HFF-Myc (cell line): ENCODE measurements at places on chromosomes 1 and 21.

GRCh38 chr1:80349218-80349617 is 1342.7 kb upstream of the ADGRL4 start:
- DNase-seq, result no peak

GRCh38 chr1:229661897-229662296 is 35.9 kb downstream of the URB2 start:
- DNase-seq, result no peak

- peak; percentile 97 for DNase-seq
Measured at GRCh38 chr1:192559115-192560006, 16.2 kb upstream of the RGS1 start.

- DNase-seq, result no peak
Measured at GRCh38 chr1:28329395-28330153, 734 bp downstream of the MED18 start.

- no peak for DNase-seq
Measured at GRCh38 chr1:162406811-162407210, 5.1 kb downstream of the SH2D1B start.

- no peak for DNase-seq
Measured at GRCh38 chr1:42848823-42849537, 2.6 kb downstream of the ZNF691 start.

DNA sequence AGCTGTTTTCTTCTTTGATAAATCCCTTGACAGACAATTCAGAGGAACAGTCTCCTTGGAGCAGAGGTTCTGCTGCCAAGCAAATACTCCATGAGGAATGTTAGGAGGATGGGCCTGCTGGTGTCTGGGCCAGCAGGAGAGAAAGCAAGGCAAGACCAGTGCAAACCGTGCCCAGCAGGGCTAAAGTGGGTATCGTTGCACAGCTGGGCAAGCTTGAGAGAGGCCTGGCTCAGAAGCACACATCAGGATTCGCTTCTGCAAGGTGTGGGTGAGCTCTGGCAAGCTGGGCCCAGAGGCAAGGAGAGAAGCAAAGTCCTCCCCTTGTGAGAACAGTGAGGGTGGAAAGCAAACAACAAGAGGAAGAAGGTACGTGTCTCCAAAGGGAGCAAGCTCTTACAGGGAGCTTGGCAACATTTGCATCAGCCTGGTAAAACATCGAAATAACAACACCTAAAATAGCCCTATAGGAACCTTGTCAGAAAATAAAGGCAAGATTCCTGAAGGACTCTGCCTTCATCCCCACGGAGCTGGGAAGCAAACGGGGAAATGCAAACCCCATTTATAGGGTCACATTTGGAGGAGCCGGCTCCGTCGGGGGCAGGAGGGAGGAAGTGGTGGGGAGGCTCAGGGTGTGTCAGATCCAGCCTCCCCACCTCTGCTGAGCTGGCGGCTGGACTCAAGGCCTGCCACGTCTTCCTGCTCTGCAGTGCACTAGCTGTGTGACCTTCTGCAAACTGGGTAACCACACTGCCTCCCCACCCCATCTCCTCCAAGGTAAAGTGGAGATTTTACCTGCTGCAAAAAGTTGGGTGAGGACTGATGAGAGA is 62.3 kb upstream of the HIVEP3 start:
- no peak for DNase-seq

- no peak for DNase-seq
Measured at GRCh38 chr1:150555198-150555970, 6.2 kb downstream of the ADAMTSL4 start.

GRCh38 chr1:54611621-54612020 is 11.7 kb downstream of the FAM151A start:
- DNase-seq, result no peak

- DNase-seq, result no peak
Measured at GRCh38 chr1:61461406-61462384, 263.2 kb downstream of the TM2D1 start.

DNA sequence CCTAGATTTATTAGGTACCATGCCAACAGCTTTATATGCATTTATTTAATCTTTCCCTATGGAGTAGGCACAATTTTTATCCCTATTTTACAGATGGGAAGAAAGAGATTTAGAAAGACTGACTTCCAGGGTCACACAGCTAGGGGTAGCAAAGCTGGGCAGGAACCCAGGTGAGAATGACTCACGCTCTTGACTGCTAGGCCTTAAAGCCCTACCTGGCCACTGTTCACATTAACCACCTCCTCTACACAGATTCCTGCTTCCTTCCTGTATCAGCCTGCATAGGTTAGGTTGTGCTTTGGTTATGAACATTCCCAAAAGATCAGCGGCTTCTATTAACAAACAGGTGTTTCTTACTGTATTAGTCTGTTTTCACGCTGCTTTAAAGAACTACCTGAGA is 53.2 kb downstream of the DNAJC6 start:
- no peak for DNase-seq

DNA sequence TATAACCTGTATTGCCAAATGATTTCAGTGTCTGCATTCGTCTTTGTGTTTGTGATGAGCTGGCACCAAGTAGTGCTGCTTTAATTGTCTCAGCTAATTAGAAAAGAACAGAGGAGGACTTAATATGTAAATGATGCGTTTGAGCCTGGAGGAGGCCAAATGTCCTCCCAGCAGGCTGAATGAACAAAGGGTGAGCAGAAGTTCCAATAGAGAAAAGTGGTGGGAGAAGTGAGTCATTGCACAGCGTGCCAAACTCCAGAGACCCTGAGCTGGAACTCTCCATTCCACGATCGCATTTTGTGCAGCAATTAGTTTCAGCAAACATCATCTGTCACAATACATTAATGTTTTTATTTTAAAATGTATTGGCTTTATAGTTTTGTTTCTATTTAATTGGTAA is 17.9 kb downstream of the ETV3L start:
- no peak for DNase-seq

GRCh38 chr21:44748621-44749020 is 37.2 kb upstream of the TSPEAR start:
- DNase-seq, result no peak

DNA sequence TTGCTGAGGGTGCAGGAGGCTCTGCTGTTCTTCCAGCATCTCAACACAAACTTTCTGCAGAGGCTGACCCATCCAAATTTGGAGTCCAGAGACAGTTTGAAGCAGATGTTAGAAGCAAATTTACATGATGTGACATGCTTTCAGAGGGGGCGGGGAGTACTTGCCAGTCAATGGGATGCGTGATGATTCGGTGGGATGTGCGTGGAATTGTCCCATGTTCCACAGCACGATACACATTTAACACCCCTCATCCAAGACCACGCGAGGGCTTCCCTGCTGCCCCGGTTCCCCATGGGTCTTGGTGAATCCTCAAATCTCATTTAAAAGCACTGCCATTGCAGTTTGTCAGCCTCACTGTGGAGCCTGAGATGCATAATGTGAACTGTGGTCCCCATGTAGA is 78.6 kb upstream of the TLR5 start:
- no peak for DNase-seq

DNA sequence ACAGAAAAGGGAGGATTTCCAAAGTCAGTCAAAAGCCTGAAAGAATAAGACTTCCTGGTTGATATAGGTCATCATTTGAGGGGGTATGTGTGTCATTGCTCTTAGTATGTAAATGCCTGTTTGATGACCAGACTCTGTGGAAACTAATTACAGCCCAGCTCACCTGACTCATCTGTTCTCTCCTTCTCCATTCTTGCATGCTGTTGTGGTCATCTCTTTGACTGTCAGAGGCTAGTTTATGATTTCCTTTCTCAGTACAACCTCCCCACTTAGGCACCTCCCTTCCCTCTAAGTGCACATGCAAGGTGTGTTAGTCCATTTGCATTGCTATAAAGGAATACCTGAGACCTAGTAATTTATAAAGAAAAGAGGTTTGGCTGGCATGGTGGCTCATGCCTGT is 2.4 kb upstream of the C1orf116 start:
- DNase-seq, result no peak

DNA sequence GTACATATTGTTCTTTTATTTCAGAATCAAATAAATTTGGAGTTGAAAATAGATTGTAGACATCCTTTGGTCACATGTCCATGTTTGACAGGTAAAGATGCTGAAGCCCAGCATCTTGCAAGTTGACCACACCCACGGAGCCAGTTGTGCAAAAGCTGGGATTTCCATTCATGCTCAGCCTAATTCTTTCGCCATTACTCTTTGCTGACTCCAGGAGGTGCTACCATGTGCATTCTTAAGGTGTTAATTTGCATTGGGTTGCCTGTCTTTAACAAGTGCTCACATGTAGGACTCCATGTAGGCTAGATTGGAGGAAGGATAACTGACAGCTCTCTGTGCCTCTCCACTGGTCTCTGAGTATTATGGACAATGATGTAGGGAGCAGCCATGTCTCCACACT is 660.7 kb downstream of the LMO4 start:
- no peak for DNase-seq

GRCh38 chr1:162716123-162716522 is 74.4 kb upstream of the HSD17B7 start:
- DNase-seq, result no peak

DNA sequence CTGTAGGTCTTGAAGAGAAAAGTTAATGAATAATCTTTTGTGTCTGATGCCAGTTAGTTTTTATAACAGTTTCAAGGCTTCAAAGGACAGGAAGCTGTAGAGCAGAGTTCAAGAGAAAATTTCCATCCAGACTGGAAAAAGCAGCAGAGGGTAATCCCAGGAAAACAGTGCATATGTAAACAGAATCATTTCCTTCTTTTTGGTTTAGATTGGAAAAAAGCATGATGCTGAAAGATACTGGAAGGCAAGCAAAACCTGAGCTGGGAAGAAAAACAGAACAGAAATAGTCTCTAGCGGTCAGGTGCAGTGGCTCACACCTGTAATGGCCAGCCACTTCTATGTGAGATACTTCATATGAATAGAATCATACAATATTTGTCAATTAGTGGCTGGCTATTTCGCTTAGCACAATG is 71.9 kb downstream of the ZSWIM5 start:
- DNase-seq, result no peak

GRCh38 chr21:43902441-43902840 is 37.4 kb downstream of the AGPAT3 start:
- DNase-seq, result peak; percentile 17

DNA sequence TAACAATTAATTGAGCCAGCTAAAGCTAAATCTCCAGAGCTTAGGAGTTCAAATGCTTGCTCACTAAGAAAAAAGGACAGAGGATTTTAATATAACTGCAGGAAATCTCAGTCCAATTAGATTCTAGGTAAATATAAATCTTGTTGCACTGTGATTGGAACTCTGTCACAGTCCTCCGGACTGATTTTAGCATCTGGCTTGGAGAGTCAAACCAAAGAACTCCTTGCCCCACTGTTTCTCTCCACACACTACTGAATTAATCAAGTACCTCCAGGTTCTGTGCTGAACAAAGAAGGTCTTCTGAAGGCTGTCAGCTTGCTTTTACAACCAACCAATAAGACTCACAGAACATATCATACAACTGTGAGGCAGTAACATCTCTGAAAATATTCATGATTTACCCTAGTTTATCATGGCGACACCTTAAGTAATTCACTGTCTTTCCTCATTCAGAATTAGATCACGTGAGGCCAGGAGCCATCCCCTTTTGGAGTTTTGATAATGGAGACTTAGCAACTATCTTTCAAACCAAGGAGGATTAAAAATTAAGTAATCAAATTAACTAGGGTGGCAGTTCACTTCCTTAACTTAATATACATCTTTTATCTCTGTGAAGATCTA is 176.0 kb downstream of the RERE start:
- no peak for DNase-seq

GRCh38 chr1:59007820-59008598 is 224.2 kb upstream of the JUN start:
- no peak for DNase-seq

- no peak for DNase-seq
Measured at GRCh38 chr1:232274236-232274855, 355.6 kb downstream of the SIPA1L2 start.

GRCh38 chr1:239337799-239338430 is 48.5 kb upstream of the CHRM3 start:
- DNase-seq, result no peak

GRCh38 chr1:40777224-40777970 is 6.2 kb upstream of the KCNQ4 start:
- no peak for DNase-seq

DNA sequence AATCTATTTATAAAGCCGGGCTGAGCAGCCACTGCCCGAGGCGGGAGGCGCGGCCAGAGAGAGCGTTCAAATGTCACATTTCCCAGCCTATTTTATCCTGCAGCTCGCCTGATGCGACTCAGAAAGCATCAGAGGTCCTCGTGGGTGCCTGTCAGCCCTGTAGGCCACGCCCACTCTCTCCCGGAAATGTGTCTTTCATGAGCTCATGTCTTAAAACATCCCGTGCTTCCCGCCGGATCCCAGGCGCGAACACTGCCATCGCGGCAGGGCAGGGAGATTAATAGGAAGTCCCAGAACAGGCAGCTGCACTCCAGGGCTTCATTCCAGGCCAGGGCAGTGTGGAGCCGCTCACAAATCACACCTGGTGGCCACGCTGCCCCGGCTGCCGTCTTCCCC is 117.5 kb downstream of the PRDM16 start:
- no peak for DNase-seq

- no peak for DNase-seq
Measured at GRCh38 chr1:59699227-59699847, 115.4 kb upstream of the HOOK1 start.

DNA sequence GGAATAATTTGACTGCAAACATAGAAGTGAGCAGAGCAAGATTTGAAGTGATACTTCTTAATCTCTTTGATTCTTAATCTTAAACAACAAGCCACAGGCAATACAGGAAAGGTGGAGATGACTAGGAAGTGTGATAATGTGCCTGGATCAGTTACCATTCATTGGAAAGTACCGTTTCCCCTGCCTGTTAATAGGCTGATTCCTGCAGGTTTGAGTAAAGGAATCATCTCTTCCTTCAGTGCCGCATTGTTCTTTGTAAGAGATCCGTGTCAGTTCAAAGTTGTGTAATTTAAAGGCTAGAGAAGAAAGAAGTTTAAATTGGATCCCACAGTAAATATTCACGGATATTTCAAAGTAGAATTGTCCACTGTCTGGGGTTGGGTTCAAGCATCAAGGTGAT is 43.5 kb upstream of the BCL10 start:
- no peak for DNase-seq

- DNase-seq, result no peak
Measured at GRCh38 chr1:22775478-22775877, 64.8 kb downstream of the EPHB2 start.

- no peak for DNase-seq
Measured at GRCh38 chr21:45087022-45087823, 12.8 kb downstream of the ADARB1 start.

DNA sequence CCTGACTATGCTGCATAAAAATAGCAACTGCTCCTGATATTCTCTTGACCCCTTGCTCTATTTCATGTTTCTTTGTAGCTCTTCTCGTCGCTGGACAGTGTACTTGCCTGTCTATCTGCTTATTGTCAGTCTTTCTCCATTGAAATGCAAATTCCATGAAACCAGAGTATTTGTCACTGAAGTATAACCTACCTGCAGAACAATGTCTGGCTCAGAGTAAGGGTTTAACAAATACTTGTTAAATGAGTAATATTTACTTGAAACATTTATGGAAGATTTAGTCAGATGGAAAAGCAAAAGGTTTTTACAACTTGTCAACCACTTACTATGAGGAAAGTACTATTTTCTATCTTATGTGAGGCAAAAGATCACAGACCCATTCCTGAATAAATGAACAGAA is 19.9 kb upstream of the ERICH3 start:
- no peak for DNase-seq

- DNase-seq, result no peak
Measured at GRCh38 chr1:86965012-86965826, 50.8 kb downstream of the HS2ST1 start.
